DMS53 (cell line): ENCODE measurements at places on chromosomes 3 and 15.

- DNase-seq = no peak
These were observed 1129.6 kb downstream of the OTOL1 start for GRCh38 chr3:162626172-162626571.

GRCh38 chr3:87626546-87626945 is 350.2 kb upstream of the POU1F1 start:
- DNase-seq = no peak

GRCh38 chr3:176971613-176972174 is 225.6 kb downstream of the TBL1XR1 start:
- no peak for DNase-seq

- DNase-seq = no peak
These were observed 513.9 kb downstream of the TBL1XR1 start for GRCh38 chr3:176683382-176683781.

DNA sequence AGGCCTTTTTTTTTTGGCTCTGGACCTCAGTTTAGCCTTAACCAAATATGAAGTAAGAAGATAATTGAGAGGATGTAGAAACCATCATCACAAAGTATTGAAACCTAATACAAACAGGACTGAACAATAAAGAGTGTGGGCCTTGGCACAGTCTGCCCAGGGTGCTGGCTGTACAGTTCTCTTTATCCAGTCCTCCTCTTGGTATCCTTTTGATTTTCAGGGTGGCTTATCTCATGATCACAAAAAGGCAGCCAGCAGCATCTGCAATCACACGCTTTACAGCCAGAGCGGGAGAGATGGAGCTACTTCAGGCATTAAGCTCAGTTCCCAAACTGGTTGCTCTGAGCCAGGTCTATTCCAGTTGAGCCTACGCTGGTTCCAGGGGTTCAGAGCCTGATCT is 239.7 kb downstream of the RPLP1 start:
- DNase-seq = no peak

DNA sequence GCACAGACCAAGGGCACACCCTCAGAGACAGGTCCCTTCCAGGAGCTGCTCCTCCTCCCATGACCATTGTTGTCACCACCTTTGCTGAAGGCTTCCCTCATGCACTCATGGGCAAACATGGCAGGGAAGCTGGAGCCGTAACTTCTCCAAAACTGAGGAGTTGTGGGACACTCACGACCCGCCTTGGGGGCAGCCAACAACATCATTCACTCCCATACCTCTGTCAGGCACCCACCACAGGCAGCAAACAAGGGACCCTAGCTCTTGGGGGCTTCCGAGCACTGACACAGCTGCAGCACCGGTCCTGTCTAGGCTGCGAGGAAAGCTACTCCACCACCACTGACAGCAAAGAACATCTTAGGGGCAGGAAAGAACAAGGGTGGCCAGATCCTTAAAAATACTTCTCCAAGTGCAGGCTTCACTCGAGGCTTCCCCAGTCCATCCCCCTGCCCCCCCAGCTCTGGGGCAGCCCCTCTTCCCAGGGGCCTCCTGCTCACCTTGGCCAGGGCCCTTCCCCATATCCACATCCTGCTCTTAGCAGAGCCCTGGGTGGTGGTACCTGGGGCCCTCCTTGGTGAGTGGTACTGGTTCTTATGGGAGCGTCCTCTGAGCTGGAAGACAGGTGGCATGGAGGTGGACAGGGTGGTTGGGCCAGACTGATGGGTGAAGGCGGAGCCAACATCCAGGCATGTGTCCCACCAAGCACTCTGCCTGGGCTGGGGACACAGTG is 28.0 kb upstream of the DUSP7 start:
- DNase-seq = no peak

DNA sequence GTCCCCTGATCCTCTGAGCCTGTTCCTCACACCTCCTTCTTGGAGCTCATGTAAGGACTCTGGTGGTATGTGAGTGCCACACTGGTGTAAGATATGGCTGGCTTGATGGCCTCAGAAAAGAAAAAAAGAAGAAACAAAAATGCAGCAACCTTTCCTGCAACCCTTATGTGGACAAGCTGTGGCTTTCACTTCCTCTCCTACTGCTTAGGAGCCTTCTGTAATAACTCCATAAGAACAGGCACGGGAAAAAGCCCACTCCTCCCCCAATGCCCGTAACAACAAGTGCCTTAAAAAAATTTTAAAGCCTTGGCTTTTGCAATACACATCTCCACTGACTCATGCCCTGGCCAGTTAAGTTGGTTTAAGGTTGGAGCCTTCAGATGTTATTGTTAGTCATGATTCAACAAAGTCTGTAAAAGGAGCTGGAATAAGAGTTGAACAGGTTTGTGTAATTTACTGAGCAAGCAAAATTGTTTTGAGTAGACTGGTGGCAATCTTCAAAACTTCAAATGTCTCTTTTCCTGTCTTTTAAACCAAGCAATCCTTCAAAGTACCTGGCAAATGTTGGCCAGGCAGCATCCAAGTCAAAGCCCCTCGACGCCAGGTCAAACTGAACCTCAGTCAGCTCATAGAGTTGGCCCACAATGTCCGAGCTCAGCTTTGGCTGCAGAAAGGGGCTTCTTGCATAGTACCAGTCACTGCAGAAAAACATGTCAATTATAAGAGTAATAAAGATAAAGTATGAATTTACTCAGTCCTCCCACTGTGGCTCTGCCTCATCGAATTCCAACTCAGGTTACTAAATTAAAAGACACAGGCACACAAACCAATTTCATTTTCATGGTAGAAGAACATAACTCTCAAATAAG is 22.9 kb downstream of the FYCO1 start:
- no peak for DNase-seq

- no peak for DNase-seq
These were observed 97.6 kb upstream of the ALDH1A3 start for GRCh38 chr15:100781961-100782530.

DNA sequence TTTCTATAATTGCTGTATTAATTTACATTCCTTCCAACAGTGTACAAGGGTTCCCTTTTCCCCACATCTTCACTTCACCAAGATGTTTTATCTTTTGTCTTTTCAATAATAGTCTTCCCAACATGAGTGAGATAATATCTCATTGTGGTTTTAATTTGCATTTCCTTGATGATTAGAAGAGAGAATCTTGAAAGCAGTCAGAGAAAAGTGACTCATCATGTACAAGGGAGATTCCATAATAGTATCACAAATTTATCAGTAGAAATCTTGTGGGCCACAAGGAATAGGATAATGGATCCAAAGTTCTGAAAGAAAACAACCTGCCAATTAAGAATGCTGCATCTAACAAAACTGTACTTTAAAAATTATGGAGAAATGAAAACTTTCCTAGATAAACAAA is 189.3 kb downstream of the NECTIN3 start:
- DNase-seq = no peak

GRCh38 chr15:70974004-70974832 is 81.6 kb downstream of the LRRC49 start:
- DNase-seq = peak; percentile 16

GRCh38 chr3:33645060-33645647 is 72.9 kb downstream of the CLASP2 start:
- no peak for DNase-seq

GRCh38 chr15:34012461-34013028 is 26.5 kb downstream of the AVEN start:
- DNase-seq = no peak
